T follicular helper cell (primary cell): ENCODE measurements at places on chromosomes 6 and 20.

- no peak for DNase-seq
Measured at GRCh38 chr6:108009894-108010293, 51.9 kb upstream of the SEC63 start.

DNA sequence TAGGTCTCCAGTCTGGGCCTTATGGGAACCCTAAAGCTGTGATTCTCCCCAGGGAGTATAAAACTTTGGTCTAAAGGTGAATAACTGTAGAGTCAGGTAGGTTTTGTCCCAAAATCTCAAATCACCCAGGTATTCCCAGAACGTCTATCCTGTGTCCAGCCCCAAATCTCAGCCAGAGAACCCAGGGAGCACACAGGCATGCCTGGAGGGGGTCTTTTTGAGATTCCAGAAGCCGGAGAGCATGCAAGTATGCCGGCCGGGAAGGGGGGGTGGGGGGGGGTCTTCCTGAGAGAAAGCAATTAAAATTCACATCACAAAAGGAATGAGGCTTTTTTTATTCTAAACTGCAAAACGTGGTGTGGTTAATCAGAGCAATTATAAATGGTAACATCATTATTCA lies 210.0 kb downstream of the PTPRT start:
- no peak for DNase-seq

DNA sequence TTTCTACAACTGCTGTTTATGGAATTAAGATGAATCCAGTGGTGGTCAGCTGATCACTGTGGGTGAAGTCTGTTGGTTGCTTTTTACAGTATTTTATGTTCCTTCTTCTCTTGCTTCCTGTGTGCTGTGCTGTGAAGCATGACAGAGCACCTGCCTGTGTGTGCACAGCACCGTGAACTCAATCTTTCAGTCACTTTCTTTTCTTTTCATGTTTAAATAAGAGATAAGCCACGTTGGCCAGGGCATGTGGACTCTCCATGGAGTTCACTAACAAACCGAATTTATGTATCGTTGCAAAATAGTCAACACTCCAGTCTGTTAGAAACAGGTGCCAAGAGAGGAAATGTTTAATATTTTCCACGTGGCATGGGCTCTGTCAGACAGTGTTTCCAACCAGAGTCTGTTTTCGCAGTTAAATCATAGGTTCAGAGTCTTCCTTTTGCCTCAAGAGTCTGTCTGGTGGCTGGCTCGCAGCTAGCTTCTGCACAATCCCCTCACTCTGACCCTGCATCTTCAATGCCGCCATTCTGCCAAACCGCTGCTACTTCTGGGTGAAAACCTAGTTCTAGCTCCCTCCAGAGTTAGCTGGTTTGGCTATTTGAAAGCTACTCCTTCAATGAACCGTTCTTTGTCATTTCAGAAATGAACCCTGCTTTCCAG lies 73.2 kb downstream of the QRSL1 start:
- no peak for DNase-seq

- DNase-seq, result no peak
Measured at GRCh38 chr20:7693761-7694160, 246.5 kb downstream of the HAO1 start.

GRCh38 chr6:152821525-152821924 lies 70.9 kb downstream of the VIP start:
- no peak for DNase-seq

DNA sequence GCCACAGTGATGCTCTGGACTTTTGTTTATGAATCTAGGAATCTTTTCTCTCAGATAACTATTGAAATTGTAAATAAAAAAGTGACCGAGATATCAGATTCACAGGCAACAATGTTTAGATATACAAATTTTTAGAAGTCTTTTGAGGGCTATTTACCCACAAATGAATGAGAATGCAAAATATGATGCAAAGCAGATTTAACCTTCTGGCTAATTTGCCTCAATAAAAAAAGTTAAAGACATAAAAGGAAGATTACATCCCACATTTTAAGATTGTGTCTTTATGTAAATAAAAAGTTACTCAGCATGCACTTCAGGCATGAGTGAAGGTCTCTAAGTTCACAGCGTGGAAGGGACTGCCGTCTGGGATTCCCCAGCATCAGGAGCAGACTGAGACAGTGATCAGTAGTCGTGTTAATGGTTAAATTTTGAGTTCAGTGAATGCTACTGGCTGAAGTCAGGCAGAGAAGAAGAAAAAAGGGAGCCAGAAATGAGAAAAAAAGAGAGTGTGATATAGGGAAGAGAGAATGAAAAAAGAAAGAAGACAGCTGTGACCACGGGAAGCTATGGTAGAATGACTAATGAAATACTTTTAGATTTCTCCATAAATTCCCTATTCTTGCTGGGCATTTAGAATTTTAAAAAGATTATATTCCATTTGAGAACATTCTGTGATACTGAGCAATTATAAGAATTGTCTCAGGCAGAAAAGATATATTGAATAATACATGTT lies 93.6 kb downstream of the MYB start:
- DNase-seq, result no peak

- no peak for DNase-seq
Measured at GRCh38 chr6:143674483-143675381, 3.0 kb upstream of the PHACTR2 start.

GRCh38 chr6:149061930-149062329 lies 255.6 kb upstream of the TAB2 start:
- DNase-seq, result no peak

DNA sequence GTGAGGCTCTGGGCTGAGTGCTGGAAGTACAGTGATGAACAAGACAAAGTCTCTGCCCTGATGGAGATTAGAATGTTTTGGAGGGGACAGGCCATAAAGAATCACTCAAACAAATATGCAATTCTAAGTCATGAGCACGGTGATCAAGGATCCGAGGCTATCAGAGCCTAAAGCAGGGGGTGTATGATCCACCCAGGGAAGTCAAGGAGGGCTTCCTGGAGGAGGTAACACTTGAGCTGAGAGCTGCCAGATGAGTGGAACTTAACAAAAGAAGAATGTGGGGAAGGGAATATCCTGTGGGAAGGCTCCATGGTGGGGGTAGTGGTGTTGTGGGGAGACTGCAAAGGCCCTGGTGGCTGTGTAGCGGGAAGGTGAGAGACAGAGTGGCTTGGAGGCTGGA lies 12.2 kb downstream of the BPIFB4 start:
- DNase-seq, result no peak

GRCh38 chr20:25499855-25500434 lies 85.4 kb downstream of the NINL start:
- DNase-seq, result no peak

DNA sequence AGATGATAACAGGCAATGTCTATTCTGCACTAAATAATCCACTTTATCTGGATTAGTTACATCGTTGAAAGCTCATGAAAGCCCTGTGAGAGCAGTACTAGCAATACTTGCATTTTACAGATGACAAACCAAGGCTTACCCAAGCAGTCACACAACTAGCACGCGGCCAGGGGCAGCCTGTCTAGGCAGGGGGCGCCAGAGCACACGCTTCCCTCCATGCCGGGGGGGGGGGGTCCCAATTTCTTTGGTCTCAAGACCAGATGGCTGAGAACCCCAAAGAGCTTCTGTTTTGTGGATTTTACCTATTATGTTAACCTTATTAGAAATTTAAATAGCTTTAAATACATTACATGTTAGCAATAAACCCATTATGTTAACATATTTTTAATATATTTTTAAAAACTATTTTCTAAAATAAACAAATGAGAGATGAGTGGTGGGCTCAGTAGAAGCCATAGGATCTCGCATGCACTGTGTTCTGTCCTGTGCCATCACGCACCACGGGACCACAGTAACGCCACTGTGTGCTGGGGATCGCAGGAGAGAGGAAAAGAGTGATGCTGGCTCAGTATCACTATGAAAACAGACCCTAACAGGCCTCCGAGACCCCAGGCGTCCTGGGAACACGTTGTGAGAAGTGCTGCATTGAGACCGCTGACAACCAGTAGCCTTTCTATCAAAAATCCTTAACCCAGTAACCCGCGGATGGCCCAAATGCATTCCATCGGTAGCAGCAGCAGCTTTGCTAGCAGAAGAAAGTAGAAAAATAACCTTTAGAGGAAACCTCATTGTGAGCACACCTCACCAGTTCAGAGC lies 5.3 kb upstream of the PRR18 start:
- DNase-seq, result no peak

- DNase-seq, result no peak
Measured at GRCh38 chr6:16174416-16175078, 45.7 kb downstream of the MYLIP start.

- DNase-seq, result no peak
Measured at GRCh38 chr20:57170343-57170742, 96.1 kb downstream of the BMP7 start.

- DNase-seq, result no peak
Measured at GRCh38 chr6:14212020-14212419, 94.4 kb downstream of the CD83 start.

GRCh38 chr6:24355393-24355792 lies 2.5 kb downstream of the DCDC2 start:
- no peak for DNase-seq

DNA sequence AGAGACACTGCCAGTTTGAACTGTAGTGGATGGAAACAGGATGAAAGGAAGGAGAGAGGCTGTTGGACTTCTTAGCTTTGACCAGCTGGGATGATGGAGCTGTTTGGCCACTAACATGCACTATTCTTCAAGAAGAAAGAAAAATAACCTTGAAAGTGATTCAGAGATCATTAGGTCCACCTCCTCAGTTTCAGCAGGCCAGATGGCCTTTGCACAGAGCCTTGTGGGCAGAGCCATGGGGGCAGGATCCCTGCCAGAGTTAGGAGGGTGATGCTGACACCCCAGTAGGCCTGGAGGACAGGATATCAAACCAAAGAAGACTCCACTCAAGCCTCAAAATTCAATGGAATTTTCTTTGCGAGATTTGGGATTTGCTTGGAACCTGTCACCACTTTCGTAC lies 74.5 kb upstream of the TMEM181 start:
- DNase-seq, result no peak

GRCh38 chr20:12698817-12699216 lies 310.0 kb upstream of the SPTLC3 start:
- DNase-seq, result no peak

GRCh38 chr6:109760208-109760607 lies 69.1 kb downstream of the FIG4 start:
- no peak for DNase-seq

DNA sequence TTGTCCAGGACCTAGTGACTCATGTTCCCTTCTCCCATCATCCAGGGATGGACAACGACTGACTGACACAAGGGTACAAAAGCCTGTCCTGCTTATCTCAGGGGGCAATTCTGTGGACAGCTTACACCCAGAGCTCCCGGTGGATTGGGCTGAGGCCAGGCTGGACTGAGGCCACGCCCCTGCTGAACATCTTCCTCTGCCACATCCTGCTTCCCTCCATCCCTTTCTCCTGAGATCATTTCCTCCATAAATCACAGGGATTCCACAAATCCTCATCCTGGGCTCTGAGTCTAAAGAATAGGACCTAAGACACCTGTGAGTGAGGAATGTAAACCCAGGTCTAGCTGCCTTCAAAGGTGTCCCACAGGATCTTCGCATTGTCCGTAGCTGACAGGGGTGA lies 30.4 kb upstream of the RNF24 start:
- no peak for DNase-seq

- no peak for DNase-seq
Measured at GRCh38 chr6:157895585-157895984, 72.5 kb downstream of the SNX9 start.

DNA sequence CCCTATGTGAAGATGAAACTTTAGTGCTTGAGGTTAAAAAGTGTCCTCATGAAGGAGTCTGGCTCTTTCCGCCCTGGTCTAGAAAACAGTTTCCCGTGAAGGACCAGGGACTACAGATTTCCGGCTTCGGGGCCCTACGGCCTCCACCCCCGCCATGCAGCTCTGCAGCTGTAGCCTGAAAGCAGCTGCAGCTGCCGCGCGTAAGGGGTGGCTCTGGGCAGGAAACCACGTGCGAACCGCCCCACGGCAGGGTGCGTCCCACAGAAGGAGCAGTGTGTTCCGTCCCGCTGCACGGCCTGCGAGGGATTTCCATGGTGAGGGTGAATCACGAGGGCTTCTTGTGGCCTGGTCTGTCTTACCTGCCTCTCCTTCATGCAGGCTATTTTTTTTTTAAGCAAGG lies 117.0 kb downstream of the ERMARD start:
- DNase-seq, result peak; percentile 33

DNA sequence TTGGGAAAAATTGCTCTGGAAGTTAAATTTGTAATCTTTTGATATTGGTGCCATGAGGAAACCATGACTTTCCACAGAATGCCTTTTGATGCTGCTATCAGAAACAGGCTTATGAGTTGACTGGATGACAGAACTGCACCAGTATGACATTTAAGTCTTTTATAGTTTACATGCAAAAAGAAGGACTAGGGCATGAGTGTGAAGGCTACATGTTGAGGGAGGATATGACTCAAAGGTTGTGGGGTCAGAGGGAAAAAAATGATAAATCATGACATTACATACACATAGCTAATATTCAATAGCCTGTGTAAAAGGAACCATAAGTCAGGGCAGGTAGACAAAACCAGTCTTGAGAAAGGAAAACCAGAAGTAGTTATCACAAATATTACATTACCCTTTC lies 182.2 kb downstream of the COL12A1 start:
- no peak for DNase-seq

GRCh38 chr20:3854462-3854871 lies 7.8 kb downstream of the MAVS start:
- DNase-seq, result no peak

DNA sequence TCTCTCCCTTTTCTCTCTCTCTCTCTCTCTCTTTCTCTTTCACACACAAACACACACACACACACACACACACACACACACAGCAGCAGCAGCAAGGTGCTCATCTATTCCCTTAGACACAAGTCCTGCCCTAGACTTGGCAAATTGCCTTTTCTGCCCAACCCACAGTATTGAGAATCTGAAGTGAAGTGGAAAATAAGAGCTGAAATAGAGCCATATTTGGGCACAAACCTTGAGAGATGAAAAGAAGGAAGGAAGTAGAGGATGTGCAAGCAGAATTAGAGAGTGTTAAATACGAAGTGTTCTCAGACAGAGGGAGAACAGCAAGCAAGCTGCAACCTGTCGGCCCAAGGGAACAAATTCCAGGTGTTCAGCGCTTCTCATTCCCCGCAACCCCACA lies 557.5 kb upstream of the NOX3 start:
- DNase-seq, result no peak

DNA sequence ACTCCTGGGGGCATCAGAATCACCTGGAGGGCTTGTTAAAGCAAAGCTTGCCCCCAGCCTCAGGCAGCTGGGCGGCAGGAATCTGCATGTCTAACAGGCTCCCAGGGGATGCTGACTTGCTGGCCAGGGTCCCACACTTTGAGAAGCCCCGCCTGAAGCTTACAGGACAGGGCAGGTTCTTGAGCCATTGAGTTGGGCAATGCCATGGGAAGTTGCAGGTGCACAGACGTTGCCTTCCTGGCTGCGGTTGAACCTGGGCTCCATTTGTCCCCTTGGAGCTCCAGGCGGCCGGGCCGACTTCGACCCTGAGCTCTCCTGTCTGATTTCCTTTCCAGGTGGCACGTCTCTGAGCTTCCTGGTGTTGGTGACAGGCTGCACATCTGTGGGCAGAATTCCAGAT lies 46.8 kb downstream of the SYNJ2 start:
- DNase-seq, result no peak

- no peak for DNase-seq
Measured at GRCh38 chr6:6033858-6034257, 27.1 kb upstream of the NRN1 start.

GRCh38 chr20:51271931-51272330 lies 249.0 kb upstream of the KCNG1 start:
- DNase-seq, result no peak
